NCI-H146 (cell line): ENCODE measurements at places on chromosomes 4 and X.

DNA sequence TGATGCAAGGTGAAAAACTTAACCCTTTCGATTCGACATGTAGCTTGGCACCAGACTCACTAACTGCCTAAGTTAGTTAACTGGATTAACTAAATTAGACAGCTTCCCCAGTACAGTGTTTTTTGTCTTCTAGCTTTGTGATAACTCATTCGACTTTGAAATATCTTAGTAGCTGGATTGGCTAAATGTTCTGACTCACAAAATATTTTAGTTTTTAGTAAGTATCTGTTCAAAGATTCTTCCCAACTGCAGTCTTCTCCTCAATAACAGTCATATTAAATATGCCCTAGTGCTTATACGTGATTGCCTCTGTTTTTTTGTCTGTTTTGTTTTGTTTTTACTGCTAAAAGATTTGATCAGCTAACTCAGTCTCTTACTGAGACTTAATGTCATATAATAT lies 102.9 kb downstream of the KCNIP4 start:
- DNase-seq = no peak

- no peak for DNase-seq
These were observed 14.4 kb downstream of the AMBN start for GRCh38 chr4:70606459-70606858.

- no peak for DNase-seq
These were observed 41.4 kb downstream of the SPRY1 start for GRCh38 chr4:123438031-123438430.

DNA sequence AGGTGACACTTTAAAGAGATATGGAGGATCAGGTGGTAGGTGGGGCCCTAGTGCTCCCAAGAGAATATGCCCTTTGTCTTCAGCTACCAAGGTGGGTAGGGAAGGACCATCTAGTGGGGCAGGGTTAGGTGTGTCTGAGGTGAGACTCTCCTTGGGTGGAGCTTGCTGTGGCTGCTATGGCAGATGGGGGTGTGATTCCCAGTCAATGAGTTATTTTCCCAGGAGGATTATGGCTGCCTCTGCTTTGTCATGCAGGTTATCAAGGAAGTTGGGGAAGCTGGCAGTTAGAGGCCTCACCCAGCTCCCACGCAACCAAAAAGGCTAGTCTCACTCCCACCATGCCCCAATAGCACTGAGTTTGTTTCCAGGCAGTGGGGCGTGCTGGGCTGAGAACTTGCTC lies 18.0 kb upstream of the SPIN2A start:
- no peak for DNase-seq

DNA sequence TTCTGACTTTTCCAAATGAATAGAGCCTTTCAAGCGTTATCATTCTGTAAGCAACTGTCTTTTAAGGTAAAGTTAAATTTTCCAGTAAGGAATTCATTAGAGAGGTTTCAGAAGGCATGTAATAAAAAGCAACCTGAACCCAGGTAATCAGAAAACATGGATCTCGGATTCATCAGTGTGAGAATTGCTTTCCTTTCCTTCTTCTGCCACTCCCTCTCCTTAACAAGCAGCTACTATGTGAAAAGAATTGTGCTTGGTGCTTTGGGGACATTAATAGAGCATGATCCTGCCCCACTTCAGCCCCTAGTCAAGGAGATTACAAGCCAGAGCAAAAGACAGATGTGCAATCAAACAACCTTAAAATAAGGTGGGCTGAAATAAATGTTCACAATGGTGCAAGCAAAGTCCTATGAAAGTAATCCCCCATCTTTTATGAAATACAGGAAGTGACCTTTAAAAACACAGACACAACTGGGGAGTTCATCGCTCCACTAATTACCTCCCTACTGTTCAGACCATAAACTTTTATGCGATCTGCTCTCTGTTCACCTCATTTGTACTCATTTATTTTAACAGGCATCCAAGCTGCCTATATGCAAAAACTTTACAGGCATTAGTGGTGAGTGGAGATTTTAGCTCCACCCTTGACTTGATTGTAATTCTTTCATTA lies 122.9 kb upstream of the RASGEF1B start:
- no peak for DNase-seq

- no peak for DNase-seq
These were observed 407.6 kb downstream of the ANKRD50 start for GRCh38 chr4:124304941-124305340.

- no peak for DNase-seq
These were observed 83.0 kb downstream of the AFF1 start for GRCh38 chr4:87017580-87018342.

GRCh38 chr4:81845761-81846160 lies 374.1 kb upstream of the RASGEF1B start:
- DNase-seq = no peak

DNA sequence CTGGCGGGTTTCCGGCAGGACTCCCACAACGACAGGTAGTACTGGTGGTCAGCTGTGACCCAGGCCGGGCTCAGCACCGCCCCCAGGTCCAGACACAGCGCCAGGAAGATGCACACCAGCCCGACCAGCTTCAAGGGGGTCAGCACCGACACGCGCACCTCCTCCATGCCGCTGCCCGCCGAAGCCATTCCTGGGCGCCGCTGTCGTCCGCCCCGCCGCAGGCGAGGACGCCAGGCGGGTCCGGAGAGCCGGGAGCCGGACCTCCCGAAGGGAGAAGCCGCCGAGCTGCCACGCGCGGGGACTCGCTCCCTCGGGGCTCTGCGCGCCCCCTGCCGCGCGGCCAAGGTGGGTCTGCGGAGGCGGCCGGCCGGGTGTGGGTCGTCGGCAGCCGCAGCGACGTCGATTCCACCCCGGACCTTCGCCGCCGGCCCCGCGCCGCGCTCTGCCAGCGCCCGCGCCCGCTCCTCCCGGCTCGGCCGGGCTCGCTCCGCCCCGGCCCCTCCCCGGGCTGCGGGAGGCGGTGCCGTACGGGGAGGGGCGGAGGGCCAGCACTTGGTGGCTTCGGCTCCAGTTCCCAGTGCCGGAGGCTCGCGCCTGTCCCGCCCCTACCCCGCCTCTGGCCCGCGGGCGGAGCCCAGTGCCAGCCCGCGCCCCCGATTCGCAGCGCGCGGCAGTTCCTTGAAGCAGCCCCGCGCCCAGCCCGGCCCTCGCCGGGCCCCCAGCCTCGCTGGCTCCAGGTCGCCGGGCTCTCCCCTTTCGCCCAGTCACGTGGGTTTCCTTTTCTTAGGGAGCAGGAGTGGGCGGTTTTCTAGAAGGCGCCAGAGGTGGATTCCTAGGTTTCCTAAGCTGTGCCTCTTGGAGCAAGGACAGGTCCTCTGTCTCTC lies at the start of gene TMEM47:
TSS of gene TMEM47 (minus strand) at position 444 of the 884 bp plus-strand sequence. CDS start at position 188, 256 bp downstream.
- DNase-seq = peak; percentile 60

GRCh38 chr4:22787753-22788375 lies 95.1 kb downstream of the GBA3 start:
- DNase-seq = no peak

DNA sequence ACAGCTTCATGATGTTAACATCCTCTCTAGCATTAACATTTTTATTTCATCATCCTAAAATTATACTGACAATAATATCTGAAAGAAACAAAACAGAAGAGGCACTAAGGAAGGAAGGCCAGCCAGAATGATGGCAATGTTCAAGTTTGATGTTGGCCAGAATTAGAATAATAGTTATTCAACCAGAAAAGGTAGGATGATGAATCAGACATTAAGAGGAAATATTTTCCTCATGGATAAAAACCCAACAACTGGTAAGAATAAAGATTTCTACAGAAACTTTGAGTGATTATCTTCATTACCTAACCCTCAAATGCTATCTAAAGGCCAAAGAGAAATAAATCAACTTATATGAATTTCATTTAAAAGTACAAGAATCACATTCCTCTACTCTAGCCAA lies 105.2 kb downstream of the PDE5A start:
- no peak for DNase-seq

- DNase-seq = no peak
These were observed 1216.8 kb upstream of the PABPC4L start for GRCh38 chr4:135418353-135418752.

DNA sequence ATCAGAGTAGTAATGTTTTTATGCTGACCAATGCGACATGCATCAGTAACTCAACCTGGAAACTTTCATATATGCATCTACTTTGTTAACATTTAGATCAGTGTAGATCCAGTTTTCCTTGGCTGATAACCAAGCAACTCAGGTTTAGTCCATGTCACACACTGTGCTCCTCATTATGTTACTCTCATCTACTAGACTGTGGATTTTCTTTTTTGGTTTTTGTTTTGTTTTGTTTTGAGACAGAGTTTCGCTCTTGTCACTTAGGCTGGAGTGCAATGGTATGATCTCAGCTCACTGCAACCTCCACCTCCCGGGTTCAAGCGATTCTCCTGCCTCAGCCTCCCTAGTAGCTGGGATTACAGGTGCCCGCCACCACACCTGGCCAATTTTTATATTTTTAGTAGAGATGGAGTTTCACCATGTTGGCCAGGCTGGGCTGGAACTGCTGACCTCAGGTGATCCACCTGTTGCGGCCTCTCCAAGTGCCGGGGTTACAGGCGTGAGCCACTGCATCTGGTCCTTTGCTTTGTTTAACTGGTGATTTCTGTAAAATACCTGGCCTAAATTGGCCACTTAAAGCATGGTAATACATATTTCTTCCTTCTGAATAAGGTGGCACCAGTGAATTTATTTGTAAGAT lies 48.6 kb downstream of the SMARCAD1 start:
- no peak for DNase-seq

DNA sequence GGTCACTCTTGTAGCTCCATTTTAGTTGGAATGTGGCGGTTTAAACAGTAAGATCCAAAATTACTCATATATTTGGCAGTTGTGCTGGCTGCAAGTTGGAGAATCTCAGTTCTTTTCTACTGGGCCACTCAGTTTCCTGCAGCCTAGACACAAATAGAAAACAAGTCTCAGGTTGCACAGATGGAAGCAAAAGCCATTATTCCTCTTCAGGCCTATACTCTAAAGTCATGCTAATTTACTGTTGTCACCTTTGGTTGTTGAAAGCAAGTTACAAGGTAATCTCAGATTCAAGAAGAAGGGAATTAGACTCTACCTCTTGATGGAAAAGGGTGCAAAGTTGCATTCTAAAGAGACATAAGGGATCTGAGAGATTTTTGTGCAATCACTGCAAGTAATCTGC lies 345.4 kb downstream of the ADAM29 start:
- DNase-seq = no peak

DNA sequence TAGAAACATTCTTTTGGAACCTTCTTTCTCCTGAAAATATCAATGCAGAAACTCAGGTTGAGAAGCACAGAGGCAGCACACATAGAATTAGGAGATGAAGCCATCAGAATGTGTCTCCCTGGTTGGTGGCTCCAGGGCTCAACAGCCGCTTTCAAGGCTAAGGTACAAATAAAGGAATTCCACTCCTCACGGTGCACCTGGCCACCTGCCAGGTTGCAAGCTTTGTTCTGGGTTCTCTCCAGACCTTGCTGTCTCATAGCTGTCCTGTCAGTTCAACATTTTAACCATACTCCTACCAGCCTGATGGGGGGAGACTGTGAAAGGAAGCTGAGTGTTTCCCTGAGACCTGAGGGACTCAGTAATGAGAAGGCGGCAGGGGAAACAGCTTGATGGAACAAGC lies 96.3 kb upstream of the HPF1 start:
- DNase-seq = no peak

GRCh38 chr4:84583876-84584380 lies 1.0 kb downstream of the CDS1 start:
- no peak for DNase-seq

GRCh38 chr4:155539746-155540145 lies 126.9 kb upstream of the GUCY1A1 start:
- DNase-seq = no peak

DNA sequence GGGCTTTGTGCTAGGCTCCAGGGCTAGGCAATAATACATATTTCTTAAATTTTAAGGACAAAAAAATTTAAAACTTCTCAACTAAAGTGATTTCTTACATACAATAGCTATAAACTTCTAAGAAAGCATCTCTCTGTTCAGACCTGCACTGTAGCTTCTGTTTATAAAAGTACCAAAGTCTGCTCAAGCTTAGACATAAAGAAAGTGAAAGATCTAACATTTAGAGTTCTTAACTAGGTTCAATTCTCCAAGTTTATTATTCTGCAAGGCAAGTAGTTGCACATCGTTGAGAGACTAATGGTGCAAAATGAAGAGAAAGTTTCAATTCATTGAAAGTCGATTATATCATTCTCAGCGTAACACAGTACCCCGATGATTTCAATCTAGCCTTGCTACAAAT lies 857.4 kb upstream of the HTR2C start:
- no peak for DNase-seq

GRCh38 chr4:56102601-56103000 lies 153.9 kb downstream of the CEP135 start:
- DNase-seq = no peak

- peak; percentile 84 for DNase-seq
These were observed 121.1 kb upstream of the FAM9C start for GRCh38 chrX:13165266-13166189.

DNA sequence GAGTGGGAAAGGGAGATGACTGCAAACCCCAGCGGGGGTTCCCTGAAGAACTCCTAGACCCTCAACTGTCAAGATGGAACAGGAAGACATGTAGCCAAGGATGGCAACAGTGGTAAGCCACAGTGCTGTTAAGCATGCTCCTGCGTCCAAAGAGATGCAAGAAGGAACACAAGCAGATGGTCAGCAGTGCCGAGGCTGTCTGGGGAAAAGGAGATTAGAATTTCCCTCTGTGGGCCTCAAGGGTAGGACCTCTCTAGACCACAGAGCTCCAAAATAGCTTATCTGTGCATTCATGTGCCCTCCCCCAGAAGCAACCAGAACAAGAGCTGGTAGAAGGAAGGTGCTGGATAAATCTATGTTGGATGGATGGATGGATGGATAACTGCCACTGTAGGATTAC lies 82.0 kb upstream of the CPEB2 start:
- DNase-seq = no peak

DNA sequence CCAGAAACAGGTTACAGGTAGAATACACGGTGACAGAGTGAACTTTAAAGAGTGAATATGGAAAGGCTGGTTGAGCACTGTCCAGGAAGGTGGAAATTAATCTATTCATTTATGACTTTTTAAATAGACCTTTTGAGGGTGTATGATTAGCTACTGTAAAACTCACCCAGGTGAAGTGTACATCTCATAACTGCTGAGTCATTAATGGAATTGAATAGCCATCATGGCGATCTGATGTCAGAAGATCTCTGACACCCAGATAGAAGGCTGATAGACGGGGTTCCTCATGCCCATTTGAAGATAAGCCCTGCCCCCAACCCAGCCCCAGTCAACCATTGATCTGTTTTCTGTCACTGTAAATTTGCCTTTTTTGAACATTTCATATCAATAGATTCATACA lies 84.0 kb downstream of the PRSS12 start:
- no peak for DNase-seq

DNA sequence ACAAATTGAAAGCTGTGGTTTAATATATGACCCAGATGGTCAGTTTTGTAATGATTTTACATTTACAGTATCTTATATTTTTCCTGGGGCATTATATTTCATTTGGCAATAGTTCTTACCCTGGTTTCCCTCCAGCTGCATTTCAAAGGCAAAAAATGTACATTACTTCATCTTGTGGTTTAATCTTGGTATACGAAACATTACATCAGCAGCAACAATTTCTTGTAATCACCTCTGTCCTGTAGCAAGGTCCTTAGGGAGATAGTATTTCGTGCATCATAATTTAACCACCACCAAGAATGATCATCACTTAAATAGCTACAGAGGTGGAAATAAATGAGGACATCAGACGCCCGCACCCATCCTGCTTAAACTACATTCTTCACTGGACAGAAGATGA lies 48.8 kb downstream of the HS6ST2 start:
- DNase-seq = no peak

GRCh38 chr4:154082760-154083535 lies 294.1 kb upstream of the SFRP2 start:
- no peak for DNase-seq
